NCI-H2081 treated with DMSO at 0.1 percent for 48 hours (cell line): ENCODE measurements at places on chromosomes 6 and 20.

- DNase-seq = no peak
These were observed 62.2 kb downstream of the LRFN2 start for GRCh38 chr6:40524797-40525585.

GRCh38 chr20:57874141-57874540 is 164.3 kb upstream of the PMEPA1 start:
- DNase-seq = no peak

GRCh38 chr20:56400001-56400640 is 7.7 kb downstream of the CSTF1 start:
- no peak for DNase-seq

DNA sequence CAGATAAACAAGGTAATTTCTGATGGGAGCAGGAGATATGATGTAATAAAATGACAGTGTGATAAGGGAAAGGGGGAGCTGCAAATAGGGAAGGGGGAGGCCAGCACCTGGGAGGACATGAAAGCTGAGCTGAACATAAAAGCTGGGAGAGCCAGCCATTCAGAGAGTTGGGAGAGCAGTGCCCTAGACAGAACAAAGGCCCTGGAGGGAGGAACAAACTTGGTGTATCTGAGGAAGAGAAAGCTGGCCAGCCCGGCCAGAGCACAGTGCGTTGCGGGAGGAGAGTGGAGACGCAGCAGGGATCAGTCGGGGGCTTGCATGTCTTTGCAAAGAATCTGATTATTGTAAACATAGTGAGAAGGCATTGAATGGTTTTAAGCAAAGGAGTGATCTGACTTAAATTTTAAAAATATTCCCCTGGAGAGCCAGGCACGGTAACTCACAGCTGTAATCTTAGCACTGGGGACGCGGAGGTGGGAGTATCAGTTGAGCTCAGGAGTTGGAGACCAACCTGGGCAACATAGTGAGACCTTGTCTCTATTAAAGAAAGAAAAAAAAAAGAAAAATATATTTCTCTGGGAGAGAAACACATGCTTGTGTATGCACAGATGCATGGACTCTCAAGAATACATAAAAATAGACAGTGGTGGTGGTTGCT is 318.2 kb downstream of the ZFAND3 start:
- DNase-seq = no peak

- no peak for DNase-seq
These were observed 15.7 kb downstream of the C6orf15 start for GRCh38 chr6:31096656-31097055.

DNA sequence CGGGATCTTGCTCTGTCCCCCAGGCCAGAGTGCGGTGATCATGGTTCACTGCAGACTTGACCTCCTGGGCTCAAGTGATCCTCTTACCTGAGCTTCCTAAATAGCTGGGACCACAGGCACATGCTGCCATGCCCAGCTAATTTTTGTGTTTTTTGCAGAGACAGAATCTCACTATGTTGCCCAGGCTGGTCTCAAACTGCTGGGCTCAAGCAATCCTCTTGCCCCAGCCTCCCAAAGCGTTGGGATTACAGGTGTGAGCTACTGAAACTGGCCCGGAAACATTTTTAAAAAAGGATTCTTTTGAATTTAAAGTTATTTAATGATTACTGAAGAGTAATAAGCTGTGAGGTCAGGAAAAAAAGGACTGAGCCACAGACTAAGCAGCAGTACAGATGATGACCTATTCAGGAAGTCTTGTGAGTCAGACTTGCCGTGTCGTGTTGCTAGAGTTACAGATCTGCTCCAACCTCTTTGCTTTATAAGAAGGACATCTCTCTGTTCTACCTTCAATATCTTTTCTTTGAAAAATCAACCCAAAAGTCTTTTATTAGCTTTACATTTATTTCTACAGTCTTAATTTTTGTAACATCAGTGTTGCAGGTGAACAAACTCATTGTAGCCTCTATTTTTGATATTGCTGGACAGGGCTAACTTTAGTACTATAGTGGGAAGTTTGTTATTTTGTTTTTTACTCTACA is 108.7 kb downstream of the NCOA3 start:
- no peak for DNase-seq

DNA sequence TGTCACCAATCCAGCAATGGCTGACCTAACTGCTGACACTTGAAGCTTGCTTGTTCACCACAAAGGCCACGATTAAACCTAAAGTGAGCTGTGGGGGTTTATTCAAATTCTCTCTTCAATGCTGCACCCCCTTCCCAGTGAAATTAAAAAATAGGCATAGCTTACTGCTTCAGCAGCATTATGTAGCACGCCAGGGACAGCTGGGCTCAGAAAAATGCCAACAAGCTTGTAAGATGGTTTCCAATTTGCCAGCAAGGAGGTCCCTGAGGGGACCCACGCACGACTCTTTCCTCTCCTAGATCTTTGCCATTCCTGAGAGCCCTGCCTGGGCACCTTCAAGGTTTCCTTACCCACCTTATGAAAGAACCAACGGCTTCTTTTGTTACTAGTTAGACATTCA is 113.5 kb upstream of the CDH4 start:
- DNase-seq = no peak

DNA sequence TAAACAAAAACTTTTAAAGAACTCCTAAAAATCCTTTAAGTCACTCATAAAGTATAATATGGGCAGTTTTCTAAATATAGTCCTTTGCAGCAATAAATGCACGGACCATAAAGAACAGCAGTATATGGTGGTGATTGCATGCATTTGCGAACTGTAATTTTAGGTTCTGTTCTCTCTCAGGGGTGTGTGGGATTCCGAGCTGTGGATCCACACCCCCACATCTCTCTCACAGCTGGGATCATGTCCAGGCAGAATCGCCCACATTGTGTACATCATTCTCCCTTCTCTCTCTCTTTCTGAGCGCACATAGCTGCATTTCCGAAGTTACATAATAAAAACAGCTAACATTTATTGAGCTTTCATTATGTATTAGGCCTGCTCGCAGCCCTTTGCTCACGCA is 28.6 kb downstream of the SLC52A3 start:
- DNase-seq = no peak

DNA sequence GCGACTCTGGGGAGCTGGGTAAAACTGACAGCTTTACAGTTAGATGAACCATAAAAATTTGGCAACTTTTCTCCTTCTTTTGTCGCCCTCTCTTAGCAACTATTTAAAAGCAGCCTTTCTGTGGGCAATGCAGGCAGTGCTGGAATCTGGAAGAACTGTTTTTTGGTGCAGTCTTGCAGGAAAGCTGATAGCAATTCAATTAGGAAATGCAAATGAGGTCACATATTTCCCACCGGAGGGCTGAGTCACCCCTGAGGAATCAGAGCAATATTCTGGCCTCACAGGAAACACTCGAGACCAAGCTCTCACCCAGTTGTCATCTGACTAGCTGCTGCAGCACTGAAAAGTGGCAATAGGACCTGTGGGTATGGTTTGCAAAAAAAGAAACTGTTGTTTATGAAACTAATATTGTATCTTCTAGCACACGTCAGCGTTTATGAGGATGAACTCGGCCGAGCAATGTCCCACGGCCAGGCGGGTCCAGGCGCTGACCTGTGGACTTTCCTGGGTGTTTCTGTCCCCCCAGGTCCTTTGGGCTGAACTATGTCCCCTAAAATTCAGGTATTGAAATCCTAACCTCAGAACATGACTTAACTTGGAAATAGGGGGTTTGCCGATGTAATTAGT is 312.3 kb downstream of the TAF4 start:
- no peak for DNase-seq

DNA sequence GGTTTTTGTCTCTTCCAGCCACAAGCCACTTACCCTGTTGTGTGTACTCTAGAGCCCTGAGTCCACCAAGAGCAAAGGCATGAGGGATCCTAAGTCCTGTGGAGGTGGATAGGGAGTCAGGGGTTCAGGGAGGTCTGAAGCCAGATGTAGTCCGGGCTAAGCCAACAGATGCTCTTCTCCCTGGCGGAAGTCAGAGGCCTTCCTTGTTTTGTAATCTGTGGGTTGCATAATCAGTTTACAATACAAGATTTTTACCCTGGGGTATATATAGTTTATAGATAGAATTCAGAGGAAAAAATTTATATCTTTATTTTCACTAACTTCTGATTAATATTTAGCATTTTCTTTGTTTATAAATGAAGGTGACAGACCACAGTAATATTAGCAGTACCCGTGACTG is 9.2 kb downstream of the LAMP5 start:
- DNase-seq = no peak

GRCh38 chr20:55583036-55583435 is 422.3 kb downstream of the CBLN4 start:
- DNase-seq = no peak

- DNase-seq = no peak
These were observed 17.3 kb upstream of the SNRPB2 start for GRCh38 chr20:16712511-16712947.

- no peak for DNase-seq
These were observed 113.9 kb upstream of the PRSS16 start for GRCh38 chr6:27133281-27134227.

GRCh38 chr6:38497546-38497945 is 142.2 kb downstream of the BTBD9 start:
- DNase-seq = no peak

DNA sequence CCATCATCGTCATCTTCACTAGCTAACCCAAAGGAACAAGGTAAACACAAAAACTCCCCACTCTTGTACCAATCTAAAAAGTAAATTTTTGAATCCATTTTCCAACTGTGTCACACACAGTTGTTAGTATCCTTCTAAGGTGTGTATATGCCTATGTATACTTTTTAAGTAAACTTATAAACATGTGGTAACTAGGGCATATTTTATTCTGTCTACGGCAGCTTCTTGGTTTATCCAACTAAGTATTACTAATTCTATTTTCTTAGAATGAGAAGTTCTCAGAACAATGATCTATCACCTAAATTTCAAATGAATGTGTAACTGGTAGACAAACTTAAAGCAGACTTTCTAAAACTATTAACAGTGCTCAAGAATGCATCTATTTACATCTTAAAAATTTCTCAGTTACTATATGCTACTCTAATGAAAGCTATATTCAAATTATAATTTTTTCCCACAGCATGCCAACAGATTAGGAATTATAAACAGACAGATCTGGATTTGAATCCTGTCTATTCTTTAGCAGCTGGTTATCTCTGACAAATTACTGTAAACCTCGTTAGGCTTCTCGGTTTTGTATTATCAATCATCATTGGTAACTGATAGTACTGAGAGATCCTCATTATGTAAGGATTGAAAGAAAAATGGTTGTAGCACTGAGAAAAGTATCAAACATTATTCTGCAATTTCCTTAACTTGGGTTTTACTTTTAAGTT is 1.8 kb upstream of the PLN start:
- no peak for DNase-seq

DNA sequence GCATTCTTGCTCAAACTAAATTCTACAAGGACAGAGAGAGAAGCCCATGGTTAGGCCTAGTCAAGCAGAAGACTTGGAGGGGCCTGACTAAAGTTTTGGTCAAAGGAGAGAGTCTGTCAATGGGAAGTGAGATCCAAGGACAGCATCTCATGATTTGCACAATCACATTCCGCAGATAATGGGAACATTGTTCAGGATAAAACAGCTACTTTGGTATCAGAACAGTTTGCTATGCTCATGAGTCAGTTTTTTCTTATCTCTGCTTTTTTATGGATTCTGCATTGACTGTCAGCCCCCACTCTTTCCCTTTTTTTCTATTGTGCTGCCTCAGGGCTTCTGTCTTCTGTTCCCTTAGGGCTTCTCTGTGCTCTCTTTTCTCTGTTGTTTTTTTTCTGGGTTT is 28.6 kb downstream of the AKAP7 start:
- DNase-seq = no peak

DNA sequence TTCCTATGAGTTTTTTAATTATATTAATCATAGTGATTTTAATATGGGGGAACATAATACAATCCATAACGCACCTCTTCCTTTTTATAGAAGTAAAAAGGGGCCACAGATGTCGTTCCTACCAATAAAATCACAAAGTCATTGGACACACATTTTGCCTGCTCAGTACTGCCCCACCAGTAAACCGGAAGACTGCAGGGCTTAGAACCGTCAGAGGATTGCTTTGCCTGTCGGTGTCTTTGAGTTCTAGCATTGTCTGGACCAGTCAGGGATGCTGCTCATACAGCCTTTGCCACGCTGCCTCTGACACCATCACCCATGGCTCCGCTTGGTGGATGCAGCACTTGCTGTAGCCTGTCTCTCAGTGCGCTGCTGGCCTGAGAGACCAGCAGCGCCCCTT is 853.6 kb downstream of the C6orf118 start:
- no peak for DNase-seq

DNA sequence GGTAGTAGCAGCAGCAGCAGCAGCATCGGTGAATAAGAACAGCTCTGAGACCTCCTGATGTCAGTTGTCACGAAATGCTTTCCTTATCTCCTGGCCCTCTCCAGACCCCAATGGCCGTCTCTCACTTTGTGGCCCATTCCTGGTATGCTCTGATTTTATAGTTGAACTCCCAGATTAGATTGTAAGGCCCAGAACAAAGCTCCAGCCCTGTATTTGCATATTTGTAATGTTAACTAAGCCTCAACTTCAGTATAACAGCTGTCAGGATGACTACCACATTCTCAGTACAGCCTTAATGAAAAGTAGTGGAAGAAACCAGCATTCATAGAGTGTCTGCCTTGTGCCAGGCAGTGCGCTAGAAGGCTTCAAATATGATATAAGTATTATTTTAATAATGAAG is 180.9 kb downstream of the SASH1 start:
- no peak for DNase-seq
